Neuronal stem cell (in vitro differentiated cells): ENCODE measurements at places on chromosomes 2 and 18.

DNA sequence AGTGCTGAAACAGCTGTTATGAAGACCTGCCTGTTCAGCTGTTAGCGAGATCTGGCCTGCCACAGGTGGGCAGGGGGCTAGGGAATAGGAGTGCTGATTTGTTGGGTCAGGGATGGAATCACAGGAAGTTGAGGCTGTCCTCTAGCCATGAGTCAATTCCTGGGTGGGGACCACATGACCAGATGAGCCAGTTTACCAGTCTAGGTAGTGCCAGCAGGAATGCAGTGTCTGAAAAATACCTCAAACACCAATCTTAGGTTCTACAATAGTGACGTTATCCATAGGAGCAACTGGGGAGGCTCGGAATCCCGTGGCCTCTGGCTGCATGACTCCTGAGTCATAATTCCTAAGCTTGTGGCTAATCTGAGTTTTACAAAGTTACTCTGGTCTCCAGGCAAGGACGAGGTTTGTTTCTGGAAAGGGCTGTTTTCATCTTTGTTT lies 44.9 kb downstream of the DYSF start:
- DNase-seq, result no peak

- no peak for DNase-seq
These were observed 81.9 kb downstream of the ADCYAP1 start for GRCh38 chr18:986552-986951.

DNA sequence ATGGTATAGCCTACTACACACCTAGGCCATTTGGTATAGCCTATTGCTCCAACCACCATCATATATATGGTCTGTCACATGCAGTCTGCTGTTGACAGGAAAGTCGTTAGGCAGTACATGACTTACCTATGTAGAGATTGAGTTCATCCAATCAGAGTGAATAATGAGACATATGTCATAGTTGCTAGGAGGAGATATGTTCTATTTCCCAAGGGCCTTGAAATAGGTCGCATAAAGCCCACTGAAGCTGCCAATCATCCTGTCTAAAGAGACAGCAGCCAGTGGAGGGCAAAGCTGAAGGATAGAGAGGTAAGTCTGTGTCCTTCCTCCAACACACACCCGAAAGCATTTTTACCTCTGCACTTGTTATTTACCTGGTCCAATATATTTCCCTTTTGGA lies 263.4 kb downstream of the PTPRM start:
- DNase-seq, result no peak

DNA sequence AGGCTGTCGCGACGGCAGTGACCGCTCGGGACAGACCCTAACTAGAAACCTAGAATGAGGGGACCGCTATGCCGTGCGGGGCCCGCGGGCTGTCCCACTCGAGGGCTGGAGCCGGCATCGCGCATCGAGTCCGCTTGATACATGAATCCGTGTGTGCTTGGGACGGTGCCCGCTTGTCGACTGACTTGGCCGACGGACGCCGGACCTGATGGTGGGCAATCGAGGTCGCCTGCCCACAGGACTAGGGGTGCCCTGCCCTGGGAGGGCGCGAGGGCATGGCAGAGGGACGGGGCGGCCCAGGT lies 749 bp upstream of the PTMA start:
- DNase-seq, result no peak

GRCh38 chr2:175815537-175815936 lies 186.5 kb downstream of the LNPK start:
- no peak for DNase-seq

DNA sequence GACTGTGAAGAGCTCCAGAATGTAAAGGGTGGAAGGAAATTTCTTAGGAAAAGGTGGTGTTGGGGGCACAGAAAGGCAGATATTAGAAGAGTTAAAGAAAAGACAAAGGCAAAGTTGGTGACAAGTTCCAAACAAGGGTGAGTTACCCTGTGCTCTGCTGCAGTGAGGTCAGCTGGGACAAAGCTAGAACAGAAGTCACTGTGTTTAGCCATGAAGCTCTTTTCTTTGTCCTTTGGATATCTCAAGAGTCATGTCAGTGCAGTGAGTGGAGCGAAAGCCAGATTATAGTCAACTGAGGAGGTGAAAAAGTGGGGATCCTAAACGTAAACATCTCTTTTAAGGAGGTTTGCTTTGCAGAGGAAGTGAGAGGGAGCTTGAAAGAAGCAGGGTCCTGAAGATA lies 187.8 kb upstream of the ALPP start:
- no peak for DNase-seq

GRCh38 chr2:56313500-56313921 lies 129.7 kb downstream of the CCDC85A start:
- no peak for DNase-seq

DNA sequence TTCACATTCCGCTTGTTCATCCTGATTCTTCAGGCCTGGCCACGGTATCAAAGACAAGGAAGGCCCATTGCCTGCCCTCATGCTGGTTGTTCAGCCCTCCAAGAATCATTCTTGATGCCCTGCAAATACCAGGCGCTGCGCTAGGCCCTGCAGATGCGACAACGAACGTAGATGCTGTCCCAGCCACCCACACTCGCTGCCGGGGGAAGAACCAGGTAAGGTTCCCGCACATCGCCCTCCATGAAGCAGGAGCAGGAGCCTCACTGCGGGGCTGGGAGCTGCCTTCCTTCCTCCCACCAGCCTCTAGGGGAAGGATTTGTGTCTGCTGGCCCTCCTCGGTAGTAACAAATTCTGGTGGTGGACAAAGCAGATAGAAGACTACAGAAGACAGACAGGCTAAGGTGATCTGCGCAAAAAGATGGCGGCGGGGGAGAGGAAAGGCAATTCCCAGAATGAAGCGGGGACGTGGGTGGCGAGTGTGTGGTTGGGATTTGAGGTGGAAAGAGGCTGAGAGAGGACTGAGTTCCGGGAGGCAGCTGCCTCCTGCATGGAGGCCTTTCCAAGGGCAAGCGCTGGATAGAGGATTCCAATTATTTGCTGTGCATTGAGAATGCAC lies 19.8 kb upstream of the GPR55 start:
- no peak for DNase-seq

DNA sequence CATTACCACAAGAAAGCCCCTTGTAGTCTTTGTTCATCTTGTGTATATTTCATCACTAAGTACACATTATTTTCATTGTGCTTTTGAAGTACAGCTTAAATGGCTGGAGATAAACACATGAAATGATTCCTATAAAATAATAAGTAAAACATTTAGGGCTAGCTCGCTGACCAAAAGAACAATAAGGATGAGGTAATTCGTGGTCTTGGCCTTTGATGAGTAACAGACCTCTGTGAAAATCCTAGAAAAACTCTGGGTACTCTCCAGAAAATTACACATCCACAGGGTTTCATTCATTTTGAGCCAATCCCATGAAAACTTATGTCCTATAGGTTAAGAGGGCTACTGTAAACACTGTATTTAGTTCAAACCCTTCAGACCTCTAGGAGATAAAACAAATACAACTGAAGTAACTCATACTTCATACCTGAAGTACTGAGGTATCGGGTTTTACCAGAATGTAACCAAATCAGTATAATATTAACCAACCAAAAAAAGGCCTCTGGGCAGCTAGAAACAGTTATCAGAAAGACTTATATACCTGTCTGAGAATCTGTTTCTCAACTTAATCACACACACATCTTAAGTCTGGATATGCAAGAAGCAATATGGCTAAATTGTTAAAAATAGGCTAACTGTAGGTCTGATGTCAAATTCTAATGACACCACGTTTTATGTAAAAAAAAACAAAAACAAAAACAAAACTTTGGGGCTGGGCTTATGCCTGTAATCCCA lies 31.0 kb downstream of the CFAP36 start:
- no peak for DNase-seq

GRCh38 chr18:22848615-22849014 lies 84.5 kb upstream of the RBBP8 start:
- DNase-seq, result no peak

DNA sequence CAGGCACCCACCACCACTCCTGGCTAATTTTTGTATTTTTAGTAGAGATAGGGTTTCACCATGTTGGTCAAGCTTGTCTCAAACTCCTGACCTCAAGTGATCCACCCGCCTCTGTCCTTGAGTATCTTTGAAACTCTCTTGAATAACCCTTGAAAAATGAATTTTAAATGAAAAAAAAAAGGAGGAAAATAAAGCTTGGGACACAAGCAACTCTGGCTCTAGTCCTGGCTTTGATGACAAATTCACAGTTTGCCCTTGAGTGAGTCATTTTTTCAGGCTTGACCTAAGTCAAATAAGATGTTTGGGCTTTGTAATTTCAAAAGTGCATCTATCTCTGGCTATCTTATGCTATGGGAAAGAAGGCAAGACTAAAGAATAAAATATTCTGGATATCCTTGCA lies 79.0 kb upstream of the TRIB2 start:
- no peak for DNase-seq

GRCh38 chr2:203706403-203706802 lies at the start of gene CD28:
Gene CD28 (plus strand): TSS chr2:203706639. CDS start chr2:203706697, 58 bp downstream.
- no peak for DNase-seq

DNA sequence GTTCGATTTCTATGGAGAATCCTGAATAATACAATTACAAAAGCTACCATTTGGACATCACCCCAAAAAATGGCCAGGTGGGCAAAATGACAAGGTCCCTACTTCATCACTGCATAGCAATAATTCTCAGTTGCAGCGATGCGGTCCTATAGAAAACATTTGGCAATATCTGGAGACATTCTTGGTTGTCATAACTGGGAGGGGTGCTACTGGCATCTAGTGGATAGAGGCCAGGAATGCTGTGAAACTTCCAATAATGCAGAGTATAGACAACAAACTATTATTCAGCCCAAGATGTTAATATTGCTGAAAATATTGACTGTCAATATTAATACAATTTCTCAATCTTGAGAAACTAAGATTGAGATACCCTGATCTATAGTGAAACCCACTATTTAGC lies 637.8 kb upstream of the PKDCC start:
- DNase-seq, result no peak

GRCh38 chr2:193693758-193694157 lies 1499.0 kb upstream of the TMEFF2 start:
- DNase-seq, result no peak

DNA sequence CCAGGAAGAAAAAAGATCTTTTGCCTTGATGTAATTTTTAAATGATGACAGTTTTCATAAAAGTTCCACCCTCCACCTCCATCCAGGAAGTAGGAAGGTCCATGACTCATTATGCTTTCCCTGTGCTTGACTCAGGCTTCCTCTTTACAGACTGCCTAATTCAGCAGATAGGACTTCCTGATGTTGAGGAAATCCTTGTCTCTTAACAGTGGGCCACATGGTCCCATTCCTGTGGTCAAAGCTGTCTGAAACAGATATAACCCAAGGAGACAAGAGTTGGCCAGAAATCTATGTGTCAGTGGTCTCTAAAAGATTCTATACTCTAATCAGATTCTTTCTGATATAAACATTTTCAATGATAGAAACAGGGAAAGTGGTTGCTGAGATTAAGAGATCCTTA lies 119.1 kb downstream of the BAZ2B start:
- DNase-seq, result no peak

DNA sequence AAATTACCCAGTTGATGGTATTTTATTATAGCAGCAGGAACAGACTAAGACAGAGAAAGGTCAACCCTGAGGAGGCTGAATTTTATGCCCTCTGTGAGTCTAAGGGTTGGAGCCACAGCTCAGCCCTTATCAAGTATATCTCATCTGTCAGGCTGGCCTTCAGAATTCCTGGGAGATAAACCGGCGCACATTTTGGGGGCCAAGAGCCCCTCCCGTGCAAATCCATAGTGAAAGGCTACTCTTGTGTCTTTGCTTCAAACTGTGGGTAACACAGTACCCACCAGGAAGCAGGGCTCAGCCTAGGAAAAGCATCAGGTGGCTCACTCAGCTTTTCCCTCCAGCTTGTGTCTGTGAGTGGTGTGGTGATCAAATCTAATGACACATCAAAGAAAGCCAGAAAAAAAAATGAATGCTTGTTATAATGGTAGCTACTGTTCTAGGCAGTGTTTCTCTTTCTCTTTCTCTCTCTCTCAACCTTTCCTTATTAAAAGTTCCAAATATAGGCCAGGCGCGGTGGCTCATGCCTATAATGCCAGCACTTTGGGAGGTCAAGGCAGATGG lies 25.0 kb upstream of the ASXL2 start:
- DNase-seq, result no peak

GRCh38 chr2:5696404-5696944 lies 4.3 kb downstream of the SOX11 start:
- DNase-seq, result no peak

DNA sequence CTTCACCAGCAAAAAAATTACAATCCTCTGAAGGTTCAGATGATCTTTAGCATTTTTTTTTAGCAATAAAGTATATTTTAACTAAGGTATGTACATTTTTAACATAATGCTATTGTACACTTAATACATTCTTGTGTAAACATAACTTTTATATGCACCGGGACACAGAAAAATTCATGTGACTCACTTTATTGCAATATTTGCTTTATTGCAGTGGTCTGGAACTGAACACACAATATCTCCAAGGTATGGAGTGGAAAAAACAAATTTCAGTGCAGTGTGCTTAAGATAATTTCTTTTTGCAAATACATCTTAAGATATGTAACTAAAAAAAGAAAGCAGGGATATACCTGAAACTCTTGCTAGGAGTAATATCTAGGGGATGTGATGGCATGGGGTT lies 5.1 kb upstream of the TWSG1 start:
- no peak for DNase-seq

GRCh38 chr2:4518596-4518995 lies 815.2 kb downstream of the DCDC2C start:
- DNase-seq, result no peak

- DNase-seq, result no peak
These were observed 844 bp upstream of the MPV17 start for GRCh38 chr2:27323596-27324285.

GRCh38 chr2:108586631-108587030 lies 52.4 kb downstream of the LIMS1 start:
- no peak for DNase-seq

DNA sequence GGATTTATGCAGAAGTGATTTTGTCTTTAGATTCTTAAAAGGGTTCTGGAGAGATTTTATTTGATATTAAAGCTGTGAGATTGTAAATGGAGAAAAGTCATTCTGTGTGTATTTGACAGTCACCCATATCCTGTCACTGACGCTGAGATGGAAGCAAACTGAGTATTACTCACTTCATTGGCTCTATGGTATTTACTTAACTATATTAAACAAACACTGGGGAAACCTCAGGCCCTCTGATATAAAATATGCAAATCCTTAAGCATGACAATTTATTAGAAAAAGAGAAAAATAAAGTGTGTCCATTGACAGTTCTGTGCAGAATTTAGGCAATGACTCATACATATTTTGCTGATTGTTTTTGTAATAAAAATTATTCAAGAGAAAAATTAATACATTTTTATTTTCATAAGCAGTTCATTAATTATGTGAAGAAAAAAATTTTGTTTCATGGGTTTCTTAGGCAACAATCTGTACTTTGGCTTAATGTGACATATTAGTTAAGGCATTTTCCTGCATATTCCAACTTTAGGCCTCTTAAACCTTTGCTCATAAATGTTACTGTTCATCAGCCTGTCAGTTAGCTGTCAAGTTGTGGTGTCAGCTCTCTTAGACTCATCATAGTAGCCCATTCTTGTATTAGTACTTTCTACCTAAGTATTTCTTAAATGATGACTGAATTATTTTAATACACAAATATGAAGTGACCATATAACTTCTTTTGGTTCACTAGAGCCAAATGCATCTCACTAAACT lies 99.9 kb downstream of the PARD3B start:
- no peak for DNase-seq
